Activated CD8-positive, alpha-beta memory T cell treated with anti-CD3 and anti-CD28 coated beads, Interleukin-2, amount 50 U/mL, for 48 hours (primary cell): ENCODE measurements at places on chromosomes 6 and 20.

GRCh38 chr6:45608252-45608913, 230.6 kb upstream of the SUPT3H start:
- no peak for DNase-seq

DNA sequence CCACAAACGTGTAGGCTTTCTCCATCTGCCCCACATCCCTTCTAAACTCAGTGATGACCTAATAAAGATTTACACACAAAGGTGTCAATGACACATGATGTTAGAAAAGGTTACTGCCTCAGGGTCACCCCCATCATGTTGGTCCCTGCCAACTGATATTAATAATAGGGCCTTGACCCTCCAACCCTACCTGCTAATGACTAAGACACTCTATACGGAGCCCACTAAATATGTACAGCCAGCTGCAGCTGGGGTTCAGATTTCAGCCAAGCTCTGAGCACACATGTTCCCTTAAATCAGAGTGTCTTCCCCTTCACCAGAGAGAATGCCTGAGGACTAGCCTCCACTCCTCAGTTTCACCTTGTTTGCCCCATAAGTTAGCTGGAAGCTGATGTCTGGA, 67.4 kb upstream of the SNRPB2 start:
- no peak for DNase-seq

GRCh38 chr20:61118429-61119224, 133.4 kb upstream of the CDH4 start:
- no peak for DNase-seq

- DNase-seq = peak; percentile 82
Observed at GRCh38 chr6:160766989-160767646, 65.1 kb downstream of the PLG start.

- DNase-seq = no peak
Observed at GRCh38 chr20:17276101-17276500, 49.3 kb downstream of the PCSK2 start.

DNA sequence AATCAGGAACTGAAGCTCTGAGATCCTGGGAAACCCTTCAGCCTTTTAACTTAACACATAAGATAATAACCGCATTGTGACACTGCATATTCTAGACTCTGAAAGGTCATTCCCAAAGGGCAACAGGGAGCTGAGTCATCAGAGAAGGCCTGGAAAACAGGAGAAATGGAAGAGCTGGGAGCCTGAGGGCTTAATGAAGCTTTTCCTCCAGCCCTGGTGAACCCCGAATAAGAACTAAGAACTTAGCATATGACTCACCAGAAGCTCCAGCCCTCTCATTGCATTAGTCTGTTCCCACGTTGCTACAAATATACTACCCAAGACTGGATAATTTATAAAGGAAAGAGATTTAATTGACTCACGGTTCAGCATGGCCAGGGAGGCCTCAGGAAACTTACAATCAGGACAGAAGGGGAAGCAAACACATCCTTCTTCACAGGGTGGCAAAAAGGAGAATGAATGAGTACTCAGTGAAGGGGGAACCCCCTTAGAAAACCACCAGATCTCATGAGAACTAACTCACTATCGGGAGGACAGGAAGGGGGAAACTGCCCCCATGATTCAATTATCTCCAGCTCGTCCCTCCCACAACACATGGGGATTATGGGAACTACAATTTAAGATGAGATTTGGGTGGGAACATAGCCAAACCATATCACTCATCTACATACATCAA, 648.5 kb downstream of the TFAP2A start:
- DNase-seq = no peak

- peak; percentile 75 for DNase-seq
Observed at GRCh38 chr6:107489636-107490565, at the start of gene SOBP. SOBP (plus strand) TSS chr6:107490117; CDS start chr6:107490617, 500 bp downstream.

- no peak for DNase-seq
Observed at GRCh38 chr6:55937261-55937947, 62.0 kb upstream of the BMP5 start.

- DNase-seq = no peak
Observed at GRCh38 chr6:114520976-114521375, 178.2 kb upstream of the HS3ST5 start.

DNA sequence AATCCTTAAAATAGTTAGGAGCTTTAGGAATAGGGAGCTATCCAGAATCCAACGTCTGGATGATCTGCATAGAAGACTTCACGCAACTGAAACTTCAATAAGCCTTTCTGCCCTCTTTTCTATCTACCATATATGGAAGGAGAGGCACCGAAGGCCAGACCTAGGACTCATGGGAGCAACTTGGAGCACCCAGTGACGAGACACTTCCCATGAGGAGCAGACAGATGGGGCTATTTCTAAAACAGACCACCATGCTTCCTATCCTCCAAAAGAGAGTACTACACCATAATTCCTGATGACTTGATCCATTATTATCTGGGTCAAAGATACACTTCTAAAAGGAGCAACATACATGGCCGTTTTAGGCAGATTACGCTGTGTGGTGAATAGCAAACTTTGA, 6.0 kb downstream of the RPP40 start:
- no peak for DNase-seq

GRCh38 chr6:62968834-62969233, 242.4 kb upstream of the FKBP1C start:
- DNase-seq = no peak

DNA sequence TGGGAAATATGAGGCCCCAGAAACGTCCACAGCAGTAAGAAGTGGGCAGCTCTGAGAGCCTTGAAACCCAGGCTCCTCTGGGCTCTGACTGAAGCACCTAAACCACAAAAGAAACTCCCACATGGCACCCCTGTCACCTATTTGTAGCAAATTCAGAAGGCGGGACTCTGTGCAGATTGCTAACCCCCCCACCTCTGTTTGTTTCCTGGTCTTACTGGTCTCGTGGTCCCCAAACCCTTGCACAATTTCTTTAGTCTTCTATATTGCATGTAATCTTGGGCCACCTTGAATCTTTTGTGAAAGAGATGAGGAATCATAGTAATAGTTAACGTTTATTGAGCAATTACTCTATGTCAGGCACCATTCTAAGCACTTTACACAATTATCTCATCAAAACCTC, 154.3 kb downstream of the PREX1 start:
- no peak for DNase-seq

DNA sequence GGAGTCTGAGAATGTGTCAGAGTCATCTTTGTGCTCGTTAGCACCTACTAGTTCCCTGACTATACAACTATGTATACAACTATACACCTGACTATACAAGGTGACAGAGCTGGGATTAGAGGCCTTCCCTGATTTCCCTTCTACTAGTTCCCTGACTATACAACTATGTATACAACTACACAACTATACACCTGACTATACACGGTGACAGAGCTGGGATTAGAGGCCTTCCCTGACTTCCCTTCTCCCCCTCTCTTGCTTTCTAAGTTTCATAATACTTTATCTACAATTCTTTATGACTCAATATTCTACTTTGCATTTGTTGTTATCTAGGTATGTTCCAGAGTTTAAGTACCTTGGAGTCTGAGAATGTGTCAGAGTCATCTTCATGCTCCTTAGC, 68.0 kb downstream of the HS3ST5 start:
- DNase-seq = no peak

GRCh38 chr6:168147205-168147738, 68.3 kb upstream of the FRMD1 start:
- DNase-seq = peak; percentile 4

GRCh38 chr6:109874086-109874485, 104.0 kb upstream of the GPR6 start:
- no peak for DNase-seq
